ENCODE measurements at places on chromosomes 3 and 15.

- no peak for DNase-seq
These were observed 21.9 kb downstream of the ATOSA start for GRCh38 chr15:52657338-52657737.

DNA sequence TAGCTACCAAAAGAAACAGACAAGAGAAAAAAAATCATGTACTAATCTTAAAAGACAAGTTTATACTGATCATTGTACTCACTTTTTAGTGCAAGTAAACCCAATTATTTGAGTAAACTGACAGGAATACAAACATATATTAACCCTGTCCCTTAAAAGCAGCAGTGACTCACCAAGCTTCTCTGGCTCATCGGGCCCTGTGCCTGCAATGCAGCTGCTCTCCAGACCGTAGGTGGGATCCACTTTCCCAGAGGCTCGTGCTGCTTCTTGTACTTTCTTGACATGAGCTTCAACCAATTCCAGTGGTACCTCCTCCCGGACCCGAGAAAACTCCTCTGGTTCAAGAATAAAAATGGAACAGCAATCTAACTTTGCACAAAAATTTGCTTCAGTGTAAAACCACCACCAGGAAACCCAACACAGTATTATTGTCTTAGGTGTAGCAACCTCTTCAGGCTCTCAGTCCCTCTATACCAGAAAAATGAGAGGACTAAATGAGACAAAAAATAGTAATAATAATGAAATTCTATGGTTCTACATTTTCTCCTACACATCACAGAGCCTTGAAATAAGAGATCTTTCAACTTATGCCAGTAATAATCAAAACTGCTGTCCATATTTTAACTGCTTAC, 82.6 kb upstream of the CSPG5 start:
- no peak for DNase-seq

DNA sequence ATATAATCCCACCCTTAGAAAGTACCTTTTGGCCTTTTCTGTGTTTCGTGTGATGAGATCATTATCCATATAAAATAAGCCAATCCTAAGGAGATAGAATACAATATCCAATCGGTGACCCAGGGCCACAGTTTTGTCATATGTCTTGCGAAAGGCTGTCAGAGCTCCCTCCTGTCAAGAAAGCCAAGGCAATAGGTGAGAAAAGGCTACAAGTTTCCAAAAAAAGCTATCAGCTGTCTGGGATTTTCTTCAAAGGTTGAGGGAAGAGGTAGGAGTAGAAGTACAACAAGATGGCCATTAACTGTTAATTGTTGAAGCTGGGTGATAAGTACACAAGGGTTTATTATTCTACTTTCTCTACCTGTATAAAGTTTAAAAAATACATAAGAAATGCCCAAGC, 4.0 kb downstream of the PSMD6 start:
- DNase-seq = no peak

GRCh38 chr15:40333922-40334492, 6.7 kb downstream of the CCDC9B start:
- DNase-seq = no peak

DNA sequence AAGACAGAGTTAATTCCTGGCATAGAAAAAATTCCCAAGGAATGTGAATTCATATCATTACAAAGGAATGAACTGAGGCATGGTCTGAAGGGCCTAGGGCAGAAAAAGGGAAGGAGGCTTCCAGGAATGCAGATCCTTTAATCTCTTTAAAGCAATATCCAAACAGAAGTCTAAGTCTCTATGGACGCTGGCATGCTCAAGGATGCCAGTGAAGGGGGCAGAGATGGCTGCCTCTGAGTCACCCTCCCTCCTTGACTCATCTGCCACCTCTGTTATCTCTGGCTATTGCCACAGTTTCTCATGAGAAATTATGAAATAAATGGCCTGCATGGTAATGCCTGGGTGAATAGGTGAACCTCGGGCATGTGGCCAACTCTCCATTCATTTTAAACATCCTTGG, 96.3 kb upstream of the BCL6 start:
- peak; percentile 12 for DNase-seq

DNA sequence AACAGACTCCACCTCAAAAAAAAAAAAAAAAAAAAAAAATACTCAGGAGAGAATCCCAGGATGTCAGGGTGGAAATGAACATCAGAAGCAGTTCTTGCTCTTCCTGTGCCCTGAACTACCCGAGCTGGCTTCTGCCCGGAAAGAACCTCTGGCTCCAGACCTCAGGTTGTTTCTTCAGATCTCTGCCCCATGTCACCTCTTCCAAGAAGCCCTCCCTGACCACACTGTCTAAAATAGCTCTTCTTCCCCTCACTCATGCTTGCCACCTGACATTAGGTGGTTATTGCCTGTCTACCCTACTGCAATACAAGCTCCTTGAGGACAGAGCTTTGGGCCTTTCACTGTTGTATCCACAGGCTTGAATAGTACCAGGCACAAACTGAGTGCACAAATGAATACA, 8.2 kb downstream of the TKT start:
- no peak for DNase-seq

DNA sequence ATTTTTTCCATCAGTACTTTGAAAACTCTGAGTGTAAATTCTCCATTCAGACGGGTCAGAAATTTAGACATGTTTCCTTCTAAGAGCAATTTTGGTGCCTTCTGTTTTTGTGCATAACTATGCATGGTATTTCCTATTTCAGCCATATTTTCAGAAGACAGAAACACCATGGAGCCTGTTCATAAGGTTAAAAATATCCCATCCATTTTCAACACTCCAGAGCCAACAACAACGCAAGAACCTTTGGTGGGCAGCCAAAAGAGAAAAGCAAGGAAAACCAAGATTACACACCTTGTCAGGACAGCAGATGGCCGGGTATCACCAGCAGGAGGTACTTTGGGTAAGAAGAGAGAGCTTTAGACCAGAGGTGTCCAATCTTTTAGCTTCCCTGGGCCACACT, 275.6 kb downstream of the BBX start:
- DNase-seq = no peak

DNA sequence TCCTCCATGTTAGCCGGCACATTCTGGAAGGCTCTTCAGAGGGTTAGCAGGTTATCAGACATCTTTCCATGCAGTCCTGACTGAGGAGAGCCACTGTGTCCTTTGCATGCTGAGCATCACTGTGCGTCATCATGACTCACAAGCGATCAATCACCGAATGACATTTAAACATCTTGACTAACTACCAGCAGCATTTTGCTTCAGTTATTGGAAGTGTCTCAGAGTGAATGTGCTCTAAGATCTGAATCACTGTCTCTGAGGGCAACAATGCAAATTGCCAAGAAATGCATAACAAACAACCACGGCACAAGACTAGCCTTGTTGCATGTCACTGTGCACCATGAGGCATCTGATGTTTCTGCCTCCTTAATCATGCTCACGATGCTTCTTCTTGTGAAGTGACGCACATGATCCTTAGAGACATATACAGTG, 18.3 kb upstream of the ATP8B4 start:
- peak; percentile 61 for DNase-seq

DNA sequence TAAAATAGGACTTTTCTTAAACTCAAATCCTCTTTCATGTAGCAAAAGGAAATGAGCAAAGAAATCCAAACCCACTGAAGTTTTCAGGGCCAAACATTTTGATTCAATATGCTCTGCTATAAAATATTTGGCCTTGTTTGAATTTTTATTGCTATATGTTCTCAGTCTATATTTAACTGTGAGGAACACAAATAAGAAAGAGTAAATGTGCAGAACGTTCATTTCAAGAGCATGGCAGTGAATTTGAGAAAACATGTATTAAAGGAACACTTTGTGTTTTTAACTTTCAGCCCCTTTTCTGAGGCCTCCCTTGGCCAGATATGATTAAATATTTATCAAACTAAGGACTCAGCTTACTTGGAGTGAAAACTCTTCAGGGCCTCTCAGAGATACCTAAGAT, 124.7 kb upstream of the CCNL1 start:
- no peak for DNase-seq

DNA sequence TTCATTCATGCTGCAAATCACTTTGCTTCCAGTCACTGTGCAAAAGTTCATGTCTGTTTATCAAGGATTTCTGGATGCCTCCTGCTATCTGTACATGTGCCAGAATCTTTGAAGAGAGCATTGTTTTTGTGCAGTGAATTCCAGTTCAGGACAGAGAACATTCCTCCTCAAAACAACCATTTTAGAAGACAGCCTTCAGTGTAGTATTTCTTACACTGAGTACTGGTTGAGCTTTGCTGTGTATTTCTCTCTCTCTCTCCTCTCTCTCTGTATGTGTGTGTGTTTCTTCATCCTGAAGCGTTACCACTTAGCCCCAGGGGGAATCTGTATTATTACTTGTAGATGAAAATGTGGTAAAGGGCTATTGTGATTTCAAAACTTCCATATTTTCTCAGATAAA, 123.8 kb upstream of the CHL1 start:
- no peak for DNase-seq

DNA sequence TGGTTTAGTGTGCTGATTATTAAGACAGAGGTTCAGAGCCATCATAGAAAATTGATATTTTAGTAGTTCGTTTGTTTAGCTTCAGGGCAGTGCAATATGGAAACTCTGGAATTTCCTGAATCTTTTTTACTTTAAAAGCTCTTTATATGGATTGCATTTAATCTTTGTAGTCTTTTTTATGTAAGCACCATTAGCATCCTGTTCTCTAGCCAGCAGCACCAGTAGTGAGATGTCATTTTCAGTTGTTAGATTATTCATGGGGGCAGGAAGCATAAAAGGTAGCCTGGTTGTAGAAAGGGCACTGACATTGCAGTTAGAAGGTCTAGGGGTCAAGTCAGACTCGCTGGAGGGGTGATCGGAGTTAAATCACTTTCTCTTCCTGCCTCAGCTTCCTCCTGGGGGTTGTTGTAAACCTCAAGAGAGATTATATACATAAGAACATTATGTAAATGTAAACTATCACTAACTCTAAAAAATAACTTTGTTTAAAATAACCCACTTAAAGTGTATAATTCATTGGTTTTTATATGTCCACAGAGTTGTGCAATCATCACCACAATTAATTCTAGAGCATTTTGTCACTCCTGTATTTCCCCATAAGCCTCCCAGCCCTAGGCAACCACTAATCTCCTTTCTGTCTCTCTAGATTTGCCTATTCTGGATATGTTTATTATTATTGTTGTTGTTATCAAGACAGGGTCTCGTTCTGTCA, 31.4 kb upstream of the ITPKA start:
- no peak for DNase-seq

- no peak for DNase-seq
These were observed 65.4 kb upstream of the ZNF148 start for GRCh38 chr3:125440559-125440955.

DNA sequence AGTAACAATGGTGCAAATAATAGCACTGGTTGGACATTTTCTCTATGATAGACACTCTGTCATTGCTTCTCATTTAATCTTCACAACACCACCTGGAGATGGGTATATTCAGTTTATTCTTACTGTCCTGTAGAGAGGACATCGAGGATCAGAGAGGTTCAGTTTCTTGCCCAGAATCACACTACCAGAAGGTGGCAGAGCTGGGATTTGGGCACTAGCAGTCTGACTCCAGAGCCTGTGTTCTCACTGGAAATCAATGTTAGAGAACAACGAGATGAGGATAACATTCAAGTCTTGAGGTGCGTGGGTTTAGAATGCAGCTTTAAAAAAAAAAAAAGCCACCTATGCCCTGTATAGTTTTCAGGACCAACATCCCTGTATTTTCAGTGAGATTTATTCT, 127.8 kb downstream of the SYNPR start:
- DNase-seq = no peak

DNA sequence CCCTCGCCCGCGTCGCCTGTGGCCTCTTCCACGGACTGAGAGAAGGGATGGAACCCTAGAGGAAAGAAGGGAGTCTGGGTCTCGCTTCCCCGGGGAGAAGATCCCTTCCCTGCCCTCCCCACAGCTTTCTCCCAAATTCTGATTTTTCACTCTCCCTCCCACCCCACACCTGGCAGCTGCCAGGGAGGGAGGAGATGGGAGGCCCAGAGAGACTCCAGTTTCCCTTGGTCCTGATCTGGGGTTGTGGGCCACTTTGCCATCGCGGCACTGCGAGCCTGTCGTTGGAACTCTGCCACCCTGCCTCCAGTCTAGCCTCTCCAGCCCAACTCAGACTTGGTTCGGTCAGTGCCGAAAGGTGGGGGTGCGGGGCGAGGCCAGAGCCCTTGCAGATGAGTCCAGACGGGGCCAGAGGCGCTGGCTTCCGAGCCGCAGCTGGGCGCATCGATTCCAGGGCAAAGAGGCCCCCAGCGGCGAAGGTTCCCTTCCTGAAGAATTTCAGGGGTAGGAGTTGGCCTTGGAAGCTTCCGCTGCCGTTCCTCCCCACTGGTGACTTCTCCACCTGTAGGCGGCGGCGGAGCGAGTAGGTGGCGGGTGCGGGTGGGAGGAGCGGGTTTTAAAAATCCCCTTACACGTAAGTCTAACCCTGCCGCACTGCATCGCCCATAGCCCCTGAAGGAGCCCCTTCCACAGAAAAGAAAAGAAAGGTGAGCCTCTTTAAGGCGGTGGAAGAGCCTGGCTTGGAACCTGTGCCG, 5.2 kb downstream of the WNT5A start:
- DNase-seq = no peak

DNA sequence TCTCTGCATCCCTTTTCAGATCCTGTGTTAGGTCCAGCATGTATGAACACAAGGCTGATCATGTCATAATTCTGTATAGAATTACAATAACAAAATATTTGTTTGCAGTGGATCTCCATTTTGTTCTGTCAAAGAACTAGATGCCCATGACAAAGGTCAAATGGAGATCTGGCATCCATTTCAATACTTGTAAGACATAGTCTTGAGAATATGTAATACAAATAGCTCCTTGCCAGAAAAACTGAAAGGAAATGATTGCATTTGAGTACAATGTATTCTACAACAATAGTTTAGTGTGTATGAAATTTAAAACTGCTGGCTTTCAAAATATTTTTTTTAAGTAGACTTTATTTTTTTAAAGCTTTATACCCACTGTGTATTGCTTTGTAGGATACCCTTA, 101.1 kb downstream of the CMSS1 start:
- DNase-seq = no peak

GRCh38 chr3:10281951-10282350, 10.8 kb downstream of the GHRL start:
- no peak for DNase-seq

GRCh38 chr3:144809380-144809779, 837.8 kb downstream of the DIPK2A start:
- no peak for DNase-seq

- no peak for DNase-seq
These were observed 143.8 kb downstream of the PLD1 start for GRCh38 chr3:171666516-171666915.

DNA sequence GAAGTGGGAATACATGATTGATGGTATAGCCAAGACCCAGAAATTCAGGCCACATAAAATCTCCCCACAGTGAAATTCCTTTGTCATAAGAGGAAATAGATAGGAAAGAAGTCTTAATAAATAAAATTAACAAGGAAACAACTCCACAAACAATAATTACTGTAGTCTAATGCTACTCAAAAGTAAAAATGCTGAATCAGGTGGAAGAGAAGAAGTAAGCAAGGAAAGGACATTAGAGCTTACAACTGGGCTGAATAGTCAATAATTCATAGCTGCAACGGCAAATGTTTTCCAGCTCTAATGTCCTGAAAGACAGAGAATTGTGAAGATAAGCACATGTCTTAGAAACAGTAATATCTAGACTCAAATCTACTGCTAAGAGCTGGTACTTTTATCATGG, 64.4 kb downstream of the STRIT1 start:
- DNase-seq = no peak

- no peak for DNase-seq
These were observed 171.8 kb upstream of the CDIN1 start for GRCh38 chr15:36407647-36408046.

- no peak for DNase-seq
These were observed 353.0 kb downstream of the ROBO1 start for GRCh38 chr3:79414806-79415205.

- no peak for DNase-seq
These were observed 47.1 kb downstream of the FAH start for GRCh38 chr15:80199869-80200268.

Data from stimulated activated CD4-positive, alpha-beta T cell treated with anti-CD3 and anti-CD28 coated beads, Interleukin-4, amount 100 ng/mL, for 24 hours (primary cell).